ENCODE measurements at places on chromosomes 3 and 15.

GRCh38 chr3:110623571-110623970 is 448.0 kb upstream of the NECTIN3 start:
- no peak for DNase-seq

GRCh38 chr3:77203851-77204250 is 164.0 kb downstream of the ROBO2 start:
- no peak for DNase-seq

DNA sequence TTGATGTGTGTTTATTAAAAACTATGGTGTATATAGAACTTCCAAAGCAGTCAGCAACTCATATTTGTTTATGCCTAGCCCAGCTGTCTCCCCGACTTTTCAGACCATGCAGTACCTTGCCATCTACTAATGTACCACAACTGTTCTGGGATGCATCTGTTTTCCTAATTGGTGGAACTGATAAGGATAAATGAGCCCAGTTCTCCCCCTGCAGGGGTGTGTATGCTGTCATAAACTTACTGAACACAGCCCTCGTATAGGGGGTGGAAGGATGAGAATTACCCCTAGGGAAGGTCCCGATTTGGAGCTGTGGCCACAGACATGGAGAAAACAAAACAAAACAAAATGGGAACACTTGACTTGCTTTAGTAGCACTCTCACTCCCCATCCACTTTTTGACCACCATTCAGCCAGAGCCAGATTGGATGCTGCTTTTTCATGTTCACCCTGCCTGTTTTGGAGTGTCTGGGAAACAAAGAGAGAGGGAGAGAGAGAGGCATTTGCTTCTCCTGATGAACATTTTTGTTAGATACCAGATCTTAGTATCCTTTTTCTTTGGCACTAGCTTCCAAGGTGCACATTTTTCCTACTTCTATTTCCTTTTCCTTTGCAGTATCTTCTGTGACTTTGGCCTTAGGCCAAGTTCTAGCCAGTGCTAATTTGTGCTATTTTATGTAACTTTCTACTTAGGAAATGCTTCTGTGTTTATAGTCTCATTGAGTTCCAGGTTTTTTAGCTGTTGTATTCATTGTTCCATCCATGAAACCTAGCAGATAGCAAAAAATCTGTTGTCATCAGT is 29.1 kb downstream of the CADM2 start:
- peak; percentile 24 for DNase-seq

DNA sequence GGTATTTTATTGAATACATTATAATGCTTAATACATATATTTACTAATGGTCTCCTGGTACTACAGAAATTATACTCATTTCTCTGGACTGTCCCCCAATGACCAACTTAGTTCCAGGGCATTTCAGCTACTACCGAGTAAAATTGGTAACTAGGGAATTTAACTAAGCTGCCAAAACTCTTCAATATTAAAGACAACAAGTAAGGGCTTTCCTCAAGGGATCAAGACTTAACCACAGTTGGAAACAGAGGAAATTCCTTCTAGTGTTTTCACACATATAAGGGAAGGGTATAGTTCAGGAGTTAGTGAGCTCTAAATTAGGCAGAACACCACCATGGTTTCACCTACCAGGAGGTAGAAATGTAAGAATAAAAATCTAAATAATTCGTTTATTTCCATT is 357.4 kb downstream of the TBL1XR1 start:
- DNase-seq = no peak

DNA sequence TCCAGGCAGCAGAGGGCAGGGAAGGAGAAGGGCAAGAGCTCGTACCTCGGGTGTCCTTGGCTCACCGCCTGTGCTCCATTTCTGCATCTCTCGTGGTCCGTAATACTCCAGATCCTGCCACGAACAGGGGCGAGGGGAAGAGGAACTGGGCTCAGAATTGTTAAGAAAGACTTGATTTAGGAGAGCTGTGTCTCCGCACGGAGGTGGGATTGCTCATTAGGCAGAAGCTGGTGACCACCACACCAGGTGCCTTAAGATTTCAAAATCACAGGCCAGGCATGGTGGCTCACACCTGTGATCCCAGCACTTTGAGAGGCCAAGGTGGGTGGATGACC is 37.2 kb upstream of the BDH1 start:
- DNase-seq = no peak

GRCh38 chr3:115930922-115931321 is 307.6 kb downstream of the GAP43 start:
- no peak for DNase-seq

GRCh38 chr3:48507256-48508061 is 3.5 kb upstream of the SHISA5 start:
- peak; percentile 5 for DNase-seq

- no peak for DNase-seq
These were observed 81.3 kb downstream of the VGLL4 start for GRCh38 chr3:11562277-11562881.

- DNase-seq = no peak
These were observed 397.1 kb upstream of the CFAP20DC start for GRCh38 chr3:59446775-59447465.

DNA sequence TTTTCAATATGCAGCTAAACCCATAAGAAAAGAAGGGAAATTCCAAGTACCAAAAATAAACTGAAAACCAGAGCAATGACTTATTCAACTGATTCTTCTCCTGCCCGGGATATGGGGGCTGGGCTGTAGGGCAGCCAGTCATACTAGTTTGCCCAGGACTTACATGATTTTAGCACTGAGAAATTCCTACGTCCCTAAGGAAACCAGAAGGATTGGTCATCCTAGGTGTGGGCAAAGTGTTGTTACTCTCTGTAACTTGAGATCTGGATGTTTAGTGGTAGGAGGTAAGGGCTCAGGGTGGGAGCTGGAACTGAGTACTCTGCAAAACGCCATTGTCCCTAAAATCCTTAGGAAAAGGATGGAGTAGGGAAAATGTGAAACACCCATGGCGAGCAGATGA is 1.2 kb upstream of the DAZL start:
- no peak for DNase-seq
